NCI-H510A treated with DMSO at 0.1 percent for 48 hours (cell line): ENCODE measurements at places on chromosomes 13 and 19.
A peak's percentile ranks its signal among the peaks of the same experiment; 100 is the strongest.

DNA sequence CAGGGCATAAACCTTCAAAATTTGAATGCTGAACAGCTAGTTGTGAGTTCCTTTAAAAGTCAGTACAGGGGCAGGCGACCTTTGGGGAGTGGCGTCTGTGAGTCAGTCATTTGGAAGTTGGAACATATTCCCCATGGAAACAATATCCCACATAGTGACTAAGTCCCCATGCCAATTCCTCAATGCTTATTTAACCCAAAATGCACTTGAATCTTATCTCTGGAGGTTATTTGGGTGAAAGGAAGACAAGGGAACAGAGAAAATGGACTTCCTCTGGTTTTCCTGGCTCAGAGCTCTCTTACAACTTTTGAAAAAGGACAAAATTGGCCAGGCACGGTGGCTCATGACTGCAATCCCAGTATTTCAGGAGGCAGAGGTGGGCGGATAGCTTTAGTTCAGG, 479.2 kb upstream of the NBEA start:
- no peak for DNase-seq

GRCh38 chr13:102977471-102977870, 88.7 kb downstream of the SLC10A2 start:
- no peak for DNase-seq

GRCh38 chr19:12884926-12885748, 1.9 kb downstream of the KLF1 start:
- peak; percentile 95 for DNase-seq

DNA sequence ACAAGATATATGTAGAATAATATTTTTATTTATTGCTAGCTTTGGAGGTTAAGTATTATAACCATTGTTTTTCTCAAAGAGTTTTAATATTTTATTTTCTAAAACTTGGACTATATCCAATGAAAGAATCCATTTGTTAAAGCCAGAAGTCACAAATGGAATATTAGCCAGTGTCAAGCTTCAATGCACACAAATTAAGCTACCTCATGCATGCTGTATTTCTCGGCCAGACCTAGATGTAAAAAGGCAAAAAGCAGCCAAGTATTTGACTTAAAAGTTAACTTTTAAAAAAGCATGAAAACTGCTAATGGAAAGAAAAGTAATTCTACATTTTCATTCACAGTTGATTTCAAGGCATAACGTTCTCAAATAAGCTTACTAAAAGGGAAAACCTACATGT, 160.0 kb upstream of the ATXN8OS start:
- no peak for DNase-seq

DNA sequence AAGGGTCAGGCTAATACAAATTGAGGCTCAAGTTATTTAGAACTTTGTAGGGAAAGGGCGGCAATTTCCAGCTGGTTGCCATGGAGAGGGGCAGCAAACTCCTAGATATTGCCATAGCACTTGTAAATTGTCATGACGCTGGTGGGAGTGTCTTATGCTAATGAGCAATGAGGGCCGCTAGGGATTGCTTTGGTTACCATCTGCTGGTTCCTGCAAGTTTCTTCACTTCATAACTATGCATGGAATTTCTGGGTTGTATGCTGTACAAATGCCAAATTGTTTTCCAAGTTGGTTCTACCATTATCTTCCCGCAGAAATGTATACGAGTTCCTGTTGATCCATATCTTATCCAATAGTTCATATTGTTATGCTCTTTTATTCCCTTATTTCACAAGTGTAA, 1339.4 kb downstream of the EFNB2 start:
- DNase-seq = no peak

- DNase-seq = no peak
Measured at GRCh38 chr13:113223070-113223469, 13.7 kb downstream of the CUL4A start.
